ENCODE measurements at places on chromosomes 2 and 18. TPM values are rescaled to one million over a fixed set of nuclear protein-coding genes. Genes with fewer than 3 reads are reported as not detected.

DNA sequence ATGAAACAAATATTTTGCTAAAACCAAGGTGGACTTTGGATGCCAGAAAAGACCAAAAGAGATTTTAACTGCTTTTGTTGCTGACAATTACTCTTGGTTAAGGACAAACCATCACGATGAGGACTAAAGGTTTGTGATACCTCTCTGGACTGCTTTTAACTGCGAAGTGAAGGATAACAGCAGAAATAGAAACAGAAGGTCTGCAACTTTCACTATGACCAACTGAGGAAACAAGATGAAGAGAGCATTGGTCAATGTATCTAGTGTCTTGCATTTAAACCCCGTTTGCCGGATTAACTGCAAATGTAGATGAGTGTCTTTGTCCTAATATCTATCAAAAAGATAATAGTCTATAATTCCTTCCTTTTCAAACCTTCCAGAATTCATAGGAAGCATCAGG, 541.7 kb downstream of the ERBB4 start:
- DNase-seq = no peak

- DNase-seq = no peak
Observed at GRCh38 chr2:157334335-157334734, 8.7 kb upstream of the ERMN start.

DNA sequence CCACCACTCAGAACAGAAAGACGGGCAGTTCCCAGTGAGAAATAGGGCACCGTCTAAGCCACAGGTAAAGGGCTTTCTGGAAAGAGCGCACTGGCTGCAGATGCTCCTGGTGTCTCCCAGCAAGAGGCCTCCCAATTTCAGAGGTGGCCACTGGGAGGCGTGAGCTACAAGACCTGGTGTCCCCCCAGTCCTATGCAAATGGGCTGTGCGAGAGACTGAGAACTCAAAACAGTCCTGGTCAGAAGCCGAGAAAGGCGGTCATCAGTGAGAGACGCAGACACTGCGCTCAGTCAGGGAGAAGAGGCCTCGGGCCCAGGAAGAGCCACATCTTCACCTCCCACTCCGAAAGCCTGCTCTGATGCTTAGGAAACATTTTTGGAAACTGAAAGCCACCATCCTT, 179.5 kb downstream of the EIPR1 start:
- DNase-seq = no peak

GRCh38 chr2:99648178-99648844, 158.5 kb upstream of the REV1 start:
- DNase-seq = no peak

- no peak for DNase-seq
Observed at GRCh38 chr2:152049541-152049940, 49.3 kb downstream of the CACNB4 start.

GRCh38 chr2:142594935-142595334, 282.5 kb upstream of the KYNU start:
- DNase-seq = no peak

PCARE gene
- total RNA-seq = under 0.01 TPM

DNMT3A gene
- 10.8 TPM for total RNA-seq

CHN1 gene
- 3.3 TPM for total RNA-seq

KCNG2 gene
- not detected for total RNA-seq

ABCG5 gene
- total RNA-seq = not detected
